ENCODE measurements at places on chromosomes 6 and 20.

DNA sequence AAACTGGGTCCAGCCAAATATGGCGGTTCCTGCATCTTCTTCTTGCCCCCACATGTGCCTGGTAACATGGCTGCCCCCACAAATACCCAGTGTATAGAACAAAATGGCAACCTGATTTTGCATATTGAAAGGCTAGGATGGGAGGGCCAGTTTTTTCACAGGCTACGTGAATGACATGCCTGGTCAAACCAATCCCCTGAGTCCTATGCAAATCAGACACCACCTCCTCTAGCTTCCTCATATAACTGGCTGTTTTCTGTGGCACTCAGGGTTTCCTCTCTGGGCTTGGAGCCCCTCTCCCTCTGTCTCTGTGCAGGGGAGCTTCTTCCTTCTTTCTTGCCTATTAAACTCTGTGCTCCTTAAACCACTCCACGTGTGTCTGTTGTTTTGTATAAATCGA lies 372.1 kb downstream of the KIF16B start:
- DNase-seq, result no peak

DNA sequence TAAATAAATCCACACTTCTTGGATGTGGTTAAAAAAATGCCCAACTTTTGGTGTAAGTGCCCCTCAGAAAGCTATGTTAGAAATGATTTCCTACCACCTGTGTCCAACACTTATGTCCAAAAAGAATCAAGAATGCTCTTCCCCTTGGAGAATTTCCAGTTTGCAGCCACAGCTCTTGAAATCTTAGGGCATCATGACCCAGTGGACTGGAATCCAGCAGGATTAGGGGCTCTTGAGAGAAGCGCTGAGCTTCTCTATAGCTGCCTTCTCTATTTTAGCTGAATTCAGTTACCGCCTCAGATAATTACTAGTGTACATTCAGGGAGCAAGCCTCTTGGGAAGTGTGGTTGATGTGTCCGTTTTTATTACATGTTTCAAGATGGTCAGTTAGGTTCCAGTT lies 2.5 kb downstream of the PHACTR1 start:
- DNase-seq, result no peak

DNA sequence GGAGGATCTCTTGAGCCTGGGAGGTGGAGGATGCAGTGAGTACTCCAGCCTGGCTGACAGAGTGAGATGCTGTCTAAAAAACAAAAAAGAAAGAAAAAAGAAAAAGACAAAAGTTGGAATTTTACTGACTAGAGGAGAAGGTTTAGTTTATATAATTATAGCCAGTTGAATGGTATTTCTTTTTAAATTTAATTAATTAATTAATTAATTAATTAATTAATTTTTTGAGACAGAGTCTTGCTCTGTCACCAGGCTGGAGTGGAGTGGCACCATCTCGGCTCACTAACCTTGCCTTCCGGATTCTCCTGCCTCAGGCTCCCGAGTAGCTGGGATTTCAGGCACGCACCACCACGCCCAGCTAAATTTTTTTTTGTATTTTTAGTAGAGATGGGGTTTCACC lies 8.7 kb downstream of the DNAH8 start:
- no peak for DNase-seq

DNA sequence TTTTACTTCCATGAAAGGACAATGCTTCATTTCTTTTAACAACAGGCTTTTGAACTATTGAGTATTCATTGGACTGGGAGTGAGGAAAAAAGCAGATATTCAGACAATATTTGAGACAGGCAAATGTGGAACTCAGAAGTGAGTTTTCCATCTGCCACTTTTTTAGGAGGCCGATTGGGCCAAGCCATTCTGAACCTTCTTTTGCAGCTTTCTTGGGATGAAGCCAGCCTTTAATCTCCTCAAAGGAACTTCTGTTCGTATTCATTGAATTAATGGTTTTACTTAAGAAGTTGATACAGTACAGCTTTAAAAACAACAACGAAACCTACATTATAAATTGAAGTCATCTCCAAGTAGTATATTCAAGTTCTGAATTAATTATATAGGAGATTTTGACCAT lies 187.1 kb upstream of the RNF217 start:
- no peak for DNase-seq

DNA sequence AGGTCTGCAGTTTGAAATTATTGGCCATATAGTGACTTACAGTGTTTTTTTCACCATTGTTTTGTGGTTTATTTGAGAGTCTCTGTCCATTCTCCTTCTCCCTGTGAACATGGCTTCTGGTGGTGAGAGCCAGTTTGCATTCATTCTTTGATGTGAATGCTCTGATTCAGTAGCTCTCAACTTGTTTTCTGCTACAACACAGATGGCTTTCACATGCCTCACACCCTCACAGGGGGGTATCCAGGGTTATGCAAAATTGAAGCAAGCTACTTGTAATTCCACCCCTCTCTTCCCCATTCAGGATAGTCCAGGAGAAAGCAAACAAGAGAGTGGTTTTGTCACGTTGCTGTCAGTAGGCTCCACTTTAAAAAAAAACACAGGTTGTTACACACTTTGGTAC lies 55.6 kb downstream of the SLX4IP start:
- no peak for DNase-seq
